ENCODE measurements at places on chromosomes 7 and 10.

DNA sequence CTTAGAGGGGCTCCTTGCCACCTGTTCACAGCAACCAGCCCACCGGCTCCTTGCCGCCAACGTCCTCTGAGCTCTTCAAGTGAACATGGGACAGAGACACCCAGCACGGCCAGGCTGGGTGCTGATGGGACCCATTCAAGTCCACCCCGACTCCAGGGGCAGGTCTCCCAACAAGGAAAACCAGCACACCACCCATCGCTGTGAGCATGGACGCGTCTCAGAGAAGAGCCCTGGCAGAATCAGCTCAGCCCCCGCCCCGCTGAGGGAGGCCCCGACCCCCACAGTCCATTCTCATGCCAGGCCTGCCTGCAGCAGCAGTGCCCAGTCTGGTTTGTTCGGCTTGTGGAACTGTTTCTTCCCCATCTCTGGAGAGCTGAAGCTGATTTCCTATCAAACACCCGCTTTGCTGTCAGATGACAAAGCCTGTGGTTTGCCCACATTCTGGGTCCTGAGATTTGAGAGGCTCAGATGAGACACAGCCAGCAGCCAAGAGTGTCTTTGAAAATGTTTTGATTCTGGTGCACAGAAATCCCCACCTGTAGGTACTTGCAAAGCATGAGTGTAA lies 216.6 kb downstream of the ZMYND11 start:
- no peak for DNase-seq

GRCh38 chr10:19024611-19025010 lies 24.0 kb upstream of the MALRD1 start:
- no peak for DNase-seq

GRCh38 chr7:47153058-47153457 lies 428.9 kb downstream of the TNS3 start:
- peak; percentile 91 for DNase-seq

DNA sequence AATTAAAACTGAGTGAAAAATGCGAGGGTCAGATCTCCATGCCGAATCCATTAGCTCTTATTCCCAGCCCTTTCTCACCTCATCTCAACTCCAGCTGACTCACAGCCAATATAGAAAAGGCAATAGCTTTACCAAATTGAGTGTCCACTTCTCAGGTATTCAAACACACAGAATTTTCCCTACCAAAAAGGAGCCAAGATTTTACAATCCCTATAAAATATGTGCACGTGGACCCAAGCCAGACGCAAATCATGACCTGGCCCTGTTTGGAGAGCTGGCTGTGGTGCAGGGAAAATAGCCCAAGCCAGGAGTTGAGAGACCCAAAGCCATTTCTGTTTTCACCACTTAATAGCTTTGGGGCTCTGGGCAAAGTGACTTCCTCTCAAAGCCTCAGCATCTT lies 379.7 kb upstream of the AUTS2 start:
- no peak for DNase-seq

GRCh38 chr7:14739841-14740185 lies 162.7 kb downstream of the DGKB start:
- DNase-seq = no peak

DNA sequence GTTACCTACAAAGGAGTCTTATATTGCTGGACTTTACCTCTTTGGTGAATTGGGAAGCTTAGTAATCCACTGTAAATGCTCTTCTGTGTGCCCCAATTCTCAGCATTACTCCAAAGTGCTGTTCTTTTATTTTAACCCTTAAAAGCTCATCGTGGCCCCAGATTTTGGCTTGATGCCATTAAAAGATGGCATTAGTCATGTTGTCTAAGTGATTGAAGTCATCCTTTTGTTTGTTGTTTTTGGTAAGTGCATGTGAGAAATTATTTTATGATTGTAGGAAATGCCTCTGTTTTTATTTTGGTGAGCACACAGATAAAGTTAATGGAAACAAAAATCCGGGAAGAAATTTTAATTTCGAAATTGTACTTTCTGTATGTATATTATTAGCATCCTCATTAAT lies 82.5 kb upstream of the GATA3 start:
- DNase-seq = no peak

DNA sequence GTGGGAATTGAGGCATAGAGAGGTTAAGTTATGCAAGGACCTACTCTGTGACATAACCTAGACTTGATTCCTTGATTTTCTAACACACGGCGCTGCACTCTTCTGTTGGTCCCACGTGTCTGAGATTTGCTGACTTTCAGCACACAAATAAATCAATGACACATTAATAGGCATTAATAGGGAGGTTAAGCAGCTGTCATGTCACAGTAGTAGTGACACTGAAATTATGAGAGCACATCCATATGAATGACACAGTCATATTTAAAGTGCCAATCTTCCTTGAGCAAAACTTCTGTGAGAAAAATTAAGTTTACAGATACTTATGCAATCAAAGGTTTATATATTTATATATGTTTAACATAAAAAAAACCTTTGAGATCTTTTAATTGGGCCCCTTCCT lies 805.4 kb upstream of the SORCS1 start:
- DNase-seq = no peak

GRCh38 chr10:100749309-100750217 lies 4.2 kb downstream of the PAX2 start:
- no peak for DNase-seq

GRCh38 chr10:1754506-1755153 lies 17.3 kb upstream of the ADARB2 start:
- DNase-seq = no peak

DNA sequence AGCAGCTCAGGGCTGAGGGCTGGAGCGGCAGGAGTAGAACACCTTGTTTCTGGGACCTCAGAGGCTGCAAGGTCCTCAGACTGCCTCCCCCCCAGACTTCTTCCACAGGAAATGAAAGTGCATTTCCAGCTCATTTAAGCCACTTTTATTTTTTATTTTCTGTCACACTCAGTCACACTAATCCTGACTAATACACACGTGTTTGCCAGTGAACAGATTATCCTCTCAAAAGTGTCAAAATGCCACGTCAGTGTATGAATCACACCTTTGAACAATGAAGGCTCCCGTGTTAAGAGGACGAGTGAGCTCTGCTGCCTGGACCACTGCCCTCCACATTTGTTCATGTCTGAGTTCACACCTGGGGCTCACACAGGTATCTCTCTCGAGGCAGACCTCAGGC lies 488.5 kb downstream of the DNAJB6 start:
- DNase-seq = no peak

GRCh38 chr10:128055061-128055868 lies 71.0 kb downstream of the MKI67 start:
- no peak for DNase-seq

DNA sequence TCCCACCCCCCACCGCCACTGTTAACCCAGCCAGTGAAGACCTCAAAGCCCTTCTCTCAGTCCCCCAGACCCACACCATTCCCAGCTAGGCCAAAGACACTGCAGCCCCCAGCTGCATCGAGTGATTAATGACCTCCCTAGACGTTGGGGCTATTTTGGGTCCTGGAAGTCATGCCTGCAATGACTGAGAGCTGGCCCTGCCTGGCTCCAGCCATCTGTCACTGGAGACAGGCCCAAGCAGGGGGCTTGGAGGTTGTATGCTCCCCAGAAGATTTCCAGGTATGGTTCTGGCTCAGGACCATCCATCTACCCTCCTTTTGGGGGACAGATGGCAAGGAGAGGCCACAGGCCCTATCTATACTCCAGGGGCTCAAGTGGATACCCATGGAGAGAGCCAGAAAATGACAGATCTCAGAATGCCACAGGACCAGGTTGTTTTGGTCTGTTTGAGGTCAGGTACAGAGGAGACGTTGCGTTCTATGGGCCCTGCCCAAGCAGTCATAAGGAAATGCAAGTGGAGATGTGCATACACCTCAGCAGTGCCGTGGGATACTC lies 5.1 kb downstream of the KCNIP2 start:
- no peak for DNase-seq

DNA sequence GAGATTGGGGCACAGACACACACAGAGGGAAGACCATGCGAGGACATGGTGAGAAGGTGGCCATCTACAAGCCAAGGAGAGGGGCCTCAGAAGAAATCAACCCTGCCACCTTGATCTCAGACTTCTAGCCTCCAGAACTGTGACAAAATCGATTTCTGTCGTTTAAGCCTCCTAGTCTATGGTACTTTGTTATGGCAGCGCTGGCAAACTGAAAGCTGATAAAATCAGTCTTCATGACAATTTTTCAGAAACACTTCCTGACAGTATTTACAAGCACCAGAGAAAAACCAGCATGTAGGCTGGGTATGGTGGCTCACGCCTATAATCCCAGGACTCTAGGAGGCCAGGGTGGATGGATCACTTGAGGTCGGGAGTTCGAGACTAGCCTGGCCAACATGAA lies 4.2 kb downstream of the PARP12 start:
- no peak for DNase-seq

DNA sequence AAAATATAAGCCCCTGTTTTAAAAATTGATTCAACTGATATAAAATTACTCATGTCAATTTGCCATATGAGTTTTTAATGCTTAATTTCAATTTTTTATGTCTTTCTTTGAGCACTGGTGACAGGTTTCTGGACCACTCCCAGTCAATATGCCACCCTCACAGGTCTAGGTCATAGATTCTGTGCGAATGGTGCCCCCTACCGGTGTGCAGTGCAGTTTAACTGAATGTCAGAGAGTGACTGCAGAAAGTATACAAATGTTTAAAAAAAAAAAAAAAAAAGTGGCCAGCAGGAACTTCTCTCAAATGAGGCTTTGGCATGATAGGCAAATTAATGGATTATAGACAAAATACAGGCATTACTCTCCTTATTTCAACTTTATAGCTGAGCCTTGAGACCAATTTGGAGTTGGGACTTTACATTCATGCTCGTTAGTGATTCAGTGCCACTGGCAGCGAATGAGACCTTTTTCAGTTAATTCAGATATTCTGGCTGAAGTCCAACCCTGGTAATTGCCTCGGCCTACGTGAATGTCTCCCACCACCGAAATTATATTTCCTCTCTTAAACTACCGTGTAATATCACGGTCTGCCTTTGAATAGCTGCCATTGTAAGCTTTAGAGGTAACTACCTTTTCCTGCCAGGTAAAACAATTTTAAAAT lies 427.6 kb downstream of the PHTF2 start:
- DNase-seq = no peak

DNA sequence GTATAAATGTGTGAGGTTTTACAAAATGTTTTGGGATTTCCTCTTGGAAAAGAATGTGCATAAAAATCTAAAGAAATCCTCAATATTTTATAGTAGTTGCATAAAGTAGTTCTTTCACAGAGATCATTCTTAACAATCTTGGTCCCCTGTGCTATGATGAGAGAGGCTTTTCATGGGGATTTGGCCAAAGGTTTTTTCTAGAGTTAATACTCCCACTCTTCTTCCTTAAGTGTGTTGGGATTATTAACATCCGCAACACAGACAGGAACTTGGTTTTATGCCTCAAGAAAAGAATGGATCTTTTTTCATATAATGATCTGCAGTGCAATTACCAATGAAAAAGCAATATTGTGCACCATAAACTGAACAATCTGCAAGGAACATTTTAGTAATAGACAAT lies 71.5 kb downstream of the AGMO start:
- DNase-seq = no peak

GRCh38 chr10:12587451-12587888 lies 238.1 kb downstream of the CAMK1D start:
- DNase-seq = no peak

DNA sequence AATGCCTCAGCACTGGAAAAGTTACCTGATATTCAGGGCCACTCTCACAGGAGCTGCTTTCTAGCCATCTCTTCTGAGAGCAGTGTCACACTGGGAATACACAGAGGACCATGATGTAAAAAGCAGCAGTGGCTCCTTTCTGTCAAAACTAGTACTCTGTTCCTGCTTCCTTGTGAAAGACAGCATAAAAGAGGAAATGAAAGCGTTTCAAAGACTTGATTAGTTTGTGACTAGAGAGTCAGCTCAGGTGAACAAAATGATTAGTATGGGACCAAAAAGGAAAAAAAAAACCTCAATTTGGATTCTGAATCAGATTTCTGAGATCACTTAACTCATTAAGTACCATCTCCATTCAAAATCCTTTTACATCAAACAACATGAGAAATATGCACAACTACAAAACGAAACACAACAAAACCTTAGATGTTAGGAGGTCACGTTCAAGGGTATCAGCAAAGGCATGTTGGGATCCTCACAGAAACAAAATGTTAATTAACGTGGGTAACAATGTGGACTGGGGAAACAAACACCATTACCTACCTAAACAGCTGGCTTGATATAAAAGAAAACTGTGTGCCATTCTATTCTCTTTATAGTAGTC lies 103.7 kb downstream of the MACC1 start:
- DNase-seq = no peak

- no peak for DNase-seq
Observed at GRCh38 chr10:117991701-117992100, 55.0 kb downstream of the RAB11FIP2 start.

DNA sequence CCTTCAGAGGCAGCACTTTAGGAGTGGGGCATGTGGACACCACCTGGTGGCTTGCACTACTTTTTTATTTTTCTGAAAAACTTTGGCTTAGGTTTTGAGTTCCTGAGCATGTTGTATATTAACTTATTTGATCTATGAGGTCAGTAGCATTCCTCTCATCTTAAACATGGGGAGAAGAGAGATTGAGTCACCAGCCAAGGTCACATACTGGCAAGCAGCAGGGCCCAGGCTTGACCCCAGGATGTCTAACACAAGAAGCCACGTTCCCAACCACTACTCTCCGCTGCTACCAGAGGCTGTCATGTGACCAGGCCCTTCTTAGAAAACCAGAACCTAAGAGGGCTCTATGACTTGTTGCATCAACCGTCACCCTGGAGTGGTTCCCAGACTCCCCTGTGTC lies 210.3 kb upstream of the GPR26 start:
- no peak for DNase-seq

DNA sequence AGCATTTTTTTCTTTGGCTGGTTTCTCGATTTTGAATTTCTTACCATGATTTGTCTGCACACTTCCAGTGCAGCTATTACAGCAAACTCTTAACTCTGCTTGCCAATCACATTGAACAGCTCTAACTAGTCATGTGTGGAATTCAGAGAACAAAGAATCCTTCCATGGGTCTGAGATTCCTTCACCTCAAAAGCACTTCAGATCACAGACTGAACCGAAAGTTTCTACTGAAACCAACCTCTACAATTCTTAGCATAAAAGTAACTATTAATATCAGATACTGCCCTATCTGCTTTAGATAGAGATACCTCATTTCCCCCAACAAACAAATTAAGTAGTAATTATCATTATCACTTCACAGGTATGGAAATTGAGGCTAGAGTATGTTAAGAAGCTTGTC lies 56.5 kb upstream of the SP4 start:
- no peak for DNase-seq

DNA sequence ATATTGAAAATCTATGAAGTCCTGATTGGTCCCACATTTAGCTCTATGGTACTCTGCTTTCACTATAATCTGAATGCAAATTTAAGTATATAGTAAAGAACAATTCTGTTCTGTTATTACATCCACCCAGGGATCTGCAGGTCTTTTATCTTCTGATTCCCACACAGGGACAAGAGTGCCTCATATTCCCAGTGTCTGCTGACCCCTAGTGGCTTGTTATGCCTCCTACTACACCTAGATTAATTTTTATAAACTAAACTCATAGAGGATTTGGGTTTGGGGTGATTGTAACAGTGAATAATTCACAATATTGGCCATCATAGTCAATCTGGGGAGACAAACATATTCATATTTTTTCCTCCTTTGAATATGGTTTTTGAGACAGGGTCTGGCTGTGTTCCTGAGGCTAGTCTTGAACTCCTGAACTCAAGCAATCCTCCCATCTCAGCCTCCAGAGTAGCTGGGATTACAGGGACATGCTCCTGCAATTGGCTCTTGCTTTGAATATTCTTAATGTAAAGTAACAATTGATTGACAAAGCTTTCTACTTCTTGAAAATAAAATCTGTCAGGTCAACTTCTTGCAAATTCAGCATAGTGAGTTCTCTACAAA lies 282.1 kb downstream of the KCND2 start:
- no peak for DNase-seq

Data from AG04449 (cell line).